ENCODE measurements at places on chromosomes 11 and 22. TPM values are rescaled to one million over a fixed set of nuclear protein-coding genes. Genes with fewer than 3 reads are reported as not detected.
A peak's percentile ranks its signal among the peaks of the same experiment; 100 is the strongest.

DNA sequence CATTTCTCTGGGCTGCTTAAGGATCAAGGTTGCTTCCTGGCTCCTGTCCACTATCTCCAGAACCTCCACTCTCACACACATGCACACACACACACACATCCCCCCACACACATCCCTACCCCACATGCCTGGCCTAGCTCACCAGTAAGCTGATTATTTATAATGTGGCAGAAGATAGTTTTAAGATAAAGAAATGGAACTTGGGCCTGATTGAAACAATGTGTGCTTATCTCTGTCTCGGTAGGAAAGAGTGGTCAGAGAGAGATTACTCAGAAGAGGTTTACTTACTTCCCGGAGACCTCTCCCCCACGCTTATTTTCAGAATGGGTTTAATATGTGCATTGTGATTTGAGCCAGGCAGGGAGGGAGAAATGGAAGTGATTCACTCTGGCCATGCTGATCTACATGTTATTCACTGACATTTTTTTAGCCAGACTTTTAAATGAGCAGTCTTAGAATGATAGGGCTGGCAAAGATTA lies 422.4 kb downstream of the TENM4 start:
- DNase-seq = no peak

- DNase-seq = peak; percentile 92
Observed at GRCh38 chr11:62394825-62395538, 23.9 kb upstream of the SCGB1A1 start.

DNA sequence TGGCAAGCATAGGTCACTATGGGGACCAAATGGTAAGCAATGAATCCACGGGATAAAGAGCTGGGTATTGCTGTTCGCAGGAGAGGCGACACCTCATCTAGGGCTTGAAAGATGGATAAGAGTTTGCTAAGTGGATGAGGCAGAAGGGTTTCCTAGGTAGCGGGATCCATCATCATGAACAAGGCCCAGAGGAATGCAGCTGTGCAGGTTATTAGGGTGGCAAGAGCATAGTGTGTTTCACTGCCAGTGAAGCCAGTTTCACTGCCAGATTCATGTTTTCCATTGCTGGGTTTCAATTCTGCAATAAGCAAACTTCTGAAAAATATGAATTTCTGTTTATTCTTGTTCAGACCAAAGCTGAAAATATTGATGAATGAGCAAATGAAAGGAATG lies 27.2 kb downstream of the WEE1 start:
- no peak for DNase-seq

DNA sequence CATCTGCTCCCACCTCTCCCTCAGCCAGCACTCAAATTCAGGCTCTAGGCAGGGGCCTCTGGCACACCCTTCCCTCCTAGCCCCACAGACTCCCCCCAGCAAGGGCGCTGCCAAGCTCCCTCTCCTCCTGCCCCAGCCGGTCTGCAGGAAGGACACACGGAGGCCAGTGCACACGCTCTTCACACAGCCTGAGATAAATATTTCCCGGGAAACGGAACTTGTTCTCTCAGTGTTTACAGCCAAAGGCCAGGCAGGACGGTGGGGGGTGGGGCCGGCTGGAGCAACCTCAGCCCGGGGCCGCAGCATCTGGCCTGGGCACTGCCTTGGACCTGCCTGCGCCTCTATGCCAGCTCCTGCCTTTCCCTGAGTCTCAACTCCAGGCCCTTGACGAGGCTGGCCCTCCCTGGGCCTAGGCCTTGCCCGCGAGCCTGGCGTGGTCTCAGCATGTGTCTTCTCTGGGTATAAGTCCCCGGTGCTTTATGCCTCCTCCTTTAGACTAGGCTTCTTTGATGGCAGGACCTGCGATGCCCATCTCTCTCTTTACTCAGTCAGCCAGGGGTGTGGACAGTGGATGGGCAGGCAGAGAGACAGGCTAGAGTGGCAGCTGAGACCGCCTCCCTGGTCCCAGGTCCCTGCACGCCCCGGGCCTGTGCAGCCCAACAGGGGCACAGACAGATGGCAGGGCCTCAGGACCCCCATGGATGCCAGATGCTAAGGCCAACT lies 48.4 kb downstream of the PDE2A start:
- DNase-seq = no peak

DNA sequence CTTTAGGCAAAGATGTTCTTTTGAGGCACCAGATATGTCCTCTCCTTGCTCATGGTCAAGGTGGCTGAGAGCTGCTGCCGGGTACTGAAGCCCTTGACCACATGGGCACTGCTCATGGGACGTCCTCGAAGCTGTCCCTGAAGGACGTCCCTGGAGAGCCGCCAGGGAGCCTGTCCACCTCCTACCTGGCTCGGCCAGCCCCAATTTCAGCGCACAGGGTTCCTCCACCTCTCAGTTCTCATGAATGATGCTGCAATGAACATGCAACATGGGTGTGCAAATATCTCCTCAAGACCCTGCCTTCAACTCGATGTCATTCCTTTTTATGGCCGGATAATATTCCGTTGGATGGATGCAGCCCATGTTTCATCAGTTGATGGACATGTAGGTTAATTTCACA lies 24.4 kb upstream of the TOLLIP start:
- no peak for DNase-seq

DNA sequence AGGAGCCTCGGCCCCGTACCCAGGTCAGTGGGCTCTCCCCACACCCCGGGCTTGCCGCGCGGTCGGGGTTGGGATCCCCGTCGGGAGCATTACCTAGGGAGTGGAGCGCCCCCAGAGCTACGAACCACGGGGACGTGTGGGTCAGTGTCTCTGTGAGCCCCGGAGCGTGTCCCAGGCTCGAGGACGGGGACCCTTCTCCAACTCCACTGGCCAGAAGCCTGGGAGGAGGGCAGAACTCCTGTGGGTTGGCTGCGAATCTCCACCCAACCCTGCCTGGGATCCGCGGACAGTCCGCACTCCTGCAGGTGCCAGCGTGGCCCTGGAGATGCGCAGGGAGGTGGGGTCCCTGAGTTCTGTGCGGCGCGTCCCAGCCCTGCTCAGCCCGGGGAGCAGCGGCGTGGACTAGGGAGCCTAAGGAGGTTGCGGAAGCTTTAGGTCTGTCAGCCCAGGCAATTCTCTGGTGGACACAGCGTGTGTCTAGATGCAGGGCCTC lies 346 bp downstream of the PPFIBP2 start:
- DNase-seq = no peak

DNA sequence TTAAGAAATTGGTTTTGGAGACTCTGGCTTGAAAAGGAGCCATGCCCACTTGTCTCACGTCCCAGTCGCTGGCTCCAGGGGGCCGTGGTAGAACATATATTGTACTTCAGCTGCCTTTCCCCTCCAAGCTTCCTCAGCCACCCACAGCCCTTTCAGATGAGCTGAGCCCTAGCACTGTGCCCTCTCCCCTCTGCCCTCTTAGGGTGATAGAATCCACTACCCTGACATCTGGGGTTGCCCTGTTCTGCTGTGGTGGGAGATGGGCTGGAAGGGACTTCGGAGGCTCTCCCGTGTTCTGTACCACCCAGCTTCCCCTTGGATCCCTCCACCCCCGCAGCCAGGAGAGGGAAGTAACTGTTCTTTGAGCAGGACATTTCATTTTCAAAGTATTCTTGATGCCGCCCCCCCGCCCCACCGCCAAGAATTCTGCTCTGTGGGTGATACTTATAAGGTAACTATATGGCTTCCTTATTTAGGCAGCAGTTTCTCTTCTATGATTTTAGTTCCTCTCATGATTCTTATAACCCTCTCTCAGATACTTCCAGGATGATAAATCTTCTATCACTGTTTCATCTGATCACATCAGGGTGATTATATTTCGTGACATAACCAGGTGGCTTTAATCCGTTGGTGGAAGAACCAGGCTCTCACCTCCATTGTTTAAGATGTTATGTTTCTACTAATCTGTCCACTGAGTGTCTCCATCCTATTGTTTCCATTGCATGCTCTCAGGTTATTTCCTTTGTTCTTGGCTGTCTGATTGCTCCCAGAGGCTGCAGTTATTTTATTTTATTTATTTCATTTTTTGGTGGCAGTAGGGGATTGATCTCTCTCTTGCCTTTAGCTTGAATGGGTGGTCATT lies 24.1 kb downstream of the ZBTB16 start:
- peak; percentile 68 for DNase-seq

GRCh38 chr11:2809854-2810253 lies 75.7 kb downstream of the CDKN1C start:
- DNase-seq = no peak

DNA sequence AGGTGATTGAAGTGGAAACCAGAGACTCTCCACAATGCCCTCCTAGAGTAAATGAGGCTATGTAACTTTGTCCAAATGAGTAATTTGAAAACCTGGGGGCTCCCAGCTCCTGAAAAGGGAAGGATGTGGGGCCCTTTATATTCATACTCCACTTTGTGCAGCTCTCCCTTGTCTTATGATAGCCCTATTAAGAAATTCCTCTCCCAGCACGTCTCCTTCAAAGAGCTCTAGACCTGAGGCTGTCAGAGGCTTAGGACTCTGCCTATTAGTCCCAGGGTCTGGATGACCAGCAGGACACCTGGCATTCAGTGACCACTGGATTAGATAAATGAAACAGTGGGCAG lies 2.1 kb downstream of the SLC43A1 start:
- no peak for DNase-seq

GRCh38 chr11:62930157-62930556 lies 9.0 kb upstream of the CHRM1 start:
- no peak for DNase-seq

DNA sequence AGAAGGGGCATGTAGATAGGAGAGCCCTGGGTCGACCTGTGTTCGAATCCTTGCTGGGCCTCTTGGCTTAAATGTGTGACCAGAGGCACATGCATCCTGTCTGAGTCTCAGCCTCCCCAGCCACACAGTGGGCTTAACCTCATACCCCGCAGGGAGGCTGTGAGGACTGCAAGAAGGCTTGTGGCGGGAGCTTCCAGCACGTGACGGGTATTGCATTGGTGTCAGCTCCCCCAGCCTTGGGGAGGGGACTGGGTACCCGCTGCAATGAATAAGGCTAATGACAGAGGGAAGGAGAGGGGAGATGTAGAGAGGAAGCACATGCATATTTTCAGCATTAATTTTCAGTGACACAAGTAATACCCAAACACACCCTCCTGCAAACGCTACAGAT lies 8.1 kb downstream of the RASD2 start:
- DNase-seq = no peak

- no peak for DNase-seq
Observed at GRCh38 chr22:24460418-24461089, 33.2 kb downstream of the ADORA2A start.

- DNase-seq = peak; percentile 83
Observed at GRCh38 chr22:44889255-44889878, 120.4 kb downstream of the PHF21B start.

DNA sequence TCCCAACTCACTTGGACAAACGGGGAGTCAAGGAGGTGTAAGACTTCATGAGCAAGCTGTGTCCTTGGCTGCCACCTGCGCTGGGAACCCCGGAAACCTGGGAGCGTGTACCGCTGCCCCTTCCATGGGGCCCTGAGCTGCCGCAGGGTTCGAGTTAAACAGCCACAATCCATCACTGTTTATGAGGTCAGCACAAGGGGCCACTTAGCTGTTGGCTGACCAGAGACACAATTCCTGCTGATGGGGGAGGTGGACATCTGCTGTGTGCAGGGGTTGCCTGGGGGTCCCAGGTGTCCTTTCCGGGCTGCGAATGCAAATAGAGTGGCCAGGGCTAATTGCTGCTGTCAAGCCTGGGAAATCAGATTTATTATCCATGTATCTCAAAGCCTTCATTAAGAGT lies 549.3 kb downstream of the BRD1 start:
- no peak for DNase-seq

GRCh38 chr11:32231909-32232493 lies 141.1 kb downstream of the RCN1 start:
- DNase-seq = no peak

GRCh38 chr11:105202844-105203548 lies 63.4 kb upstream of the CARD18 start:
- DNase-seq = no peak

DNA sequence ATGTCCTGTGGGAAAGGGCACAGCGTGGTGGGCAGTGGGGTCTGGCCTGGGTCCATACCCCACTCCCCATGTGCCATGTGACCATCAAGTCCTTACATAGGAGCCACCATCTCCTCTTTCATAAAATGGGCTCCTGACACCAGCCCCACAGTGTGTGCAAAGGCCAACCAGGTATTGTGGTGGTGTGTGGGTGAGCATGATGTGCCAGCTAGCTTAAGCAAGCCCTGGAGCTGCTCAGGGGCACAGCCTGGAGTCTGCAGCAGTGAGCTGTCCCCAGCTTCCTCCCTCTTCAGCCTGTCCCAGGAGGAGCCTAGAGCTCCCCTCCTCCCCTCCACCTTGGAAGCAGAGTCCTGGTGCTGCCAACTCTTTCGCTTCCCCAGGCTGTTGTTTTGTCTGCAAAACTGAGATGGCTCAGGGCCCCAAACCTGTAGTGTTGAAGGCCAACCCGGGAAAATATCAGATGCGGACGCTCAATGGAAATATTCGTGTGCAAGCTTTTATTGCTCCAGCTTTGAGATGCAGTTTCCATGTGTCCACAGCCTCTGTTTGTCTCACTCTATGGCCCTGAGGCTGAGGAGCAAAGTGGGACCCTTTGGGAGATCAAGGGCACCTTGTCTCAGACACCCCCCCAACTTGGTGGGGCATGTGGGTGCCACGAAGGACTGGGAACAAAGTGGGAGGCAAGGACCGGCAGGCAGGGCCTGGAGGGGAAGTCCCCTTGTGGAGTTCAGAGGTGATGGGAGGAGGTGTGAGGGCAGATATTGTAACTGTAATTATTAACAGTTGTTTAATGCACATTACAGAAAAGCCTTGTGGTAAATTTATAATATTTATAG lies 92.6 kb downstream of the CTTN start:
- no peak for DNase-seq

GRCh38 chr22:30208631-30209603 lies 37.6 kb downstream of the LIF start:
- DNase-seq = peak; percentile 90

DNA sequence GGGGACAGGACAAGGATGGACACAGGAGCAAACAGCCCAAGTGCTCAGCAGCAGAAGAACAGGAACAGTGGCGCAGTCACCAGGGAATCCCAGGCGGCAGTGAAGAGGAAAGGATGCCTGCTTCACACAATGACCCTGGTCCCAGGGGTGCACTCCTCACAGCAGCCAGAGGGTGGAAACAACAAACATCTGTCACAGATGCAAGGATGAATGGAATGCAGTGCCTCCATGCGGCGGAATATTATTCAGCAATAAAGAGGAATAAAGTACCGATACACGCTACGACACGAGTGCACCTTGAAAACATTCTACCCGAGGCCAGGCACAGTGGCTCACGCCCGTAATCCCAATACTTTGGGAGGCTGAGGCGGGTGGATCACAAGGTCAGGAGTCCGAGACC lies 12.7 kb downstream of the CSNK1E start:
- no peak for DNase-seq

RGL4 gene
- total RNA-seq = 1.5 TPM

TCN1 gene
- not detected for total RNA-seq

LRRC75B gene
- total RNA-seq = 6.0 TPM

DEAF1 gene
- 25.9 TPM for total RNA-seq

TRIM6 gene
- 1.4 TPM for total RNA-seq

COMT gene
- total RNA-seq = 144 TPM
